ENCODE measurements at places on chromosomes 13 and 19. TPM values are rescaled to one million over a fixed set of nuclear protein-coding genes. Genes with fewer than 3 reads are reported as not detected.

The HIF3A gene
- not detected for total RNA-seq

The LRFN3 gene
- 5.8 TPM for total RNA-seq

The MBOAT7 gene
- 57.0 TPM for total RNA-seq

The GPR12 gene
- total RNA-seq, result not detected

The PINLYP gene
- total RNA-seq, result 14.3 TPM

The PTPRH gene
- total RNA-seq, result not detected

DNA sequence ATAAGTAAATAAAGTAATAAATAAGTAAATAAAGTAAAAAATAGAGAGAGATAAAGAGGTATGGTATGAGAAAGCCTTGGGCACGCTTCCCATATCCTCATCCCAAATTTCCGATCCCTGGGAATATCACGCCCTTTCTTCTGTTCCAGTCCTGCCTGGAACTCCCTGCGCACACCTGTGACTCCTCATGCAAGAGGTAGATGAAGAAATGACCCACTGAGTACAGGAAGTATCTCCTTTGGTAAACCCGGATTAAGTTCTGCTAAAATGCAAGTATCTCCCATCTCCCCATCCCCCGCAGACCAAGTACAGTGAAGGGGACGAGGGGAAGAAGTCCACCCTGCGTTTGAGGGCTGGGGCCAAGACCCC is 399 bp upstream of the ZNF136 start:
- H3K4me1 ChIP-seq, result peaks cover 39% of the 10 kb centered on the region
- H3K27ac ChIP-seq, result peak overlapping the region; percentile 94
- H3K36me3 ChIP-seq, result peaks cover 19% of the 10 kb centered on the region
- H3K27me3 ChIP-seq, result no peaks in the 10 kb centered on the region
- no peak for DNase-seq

DNA sequence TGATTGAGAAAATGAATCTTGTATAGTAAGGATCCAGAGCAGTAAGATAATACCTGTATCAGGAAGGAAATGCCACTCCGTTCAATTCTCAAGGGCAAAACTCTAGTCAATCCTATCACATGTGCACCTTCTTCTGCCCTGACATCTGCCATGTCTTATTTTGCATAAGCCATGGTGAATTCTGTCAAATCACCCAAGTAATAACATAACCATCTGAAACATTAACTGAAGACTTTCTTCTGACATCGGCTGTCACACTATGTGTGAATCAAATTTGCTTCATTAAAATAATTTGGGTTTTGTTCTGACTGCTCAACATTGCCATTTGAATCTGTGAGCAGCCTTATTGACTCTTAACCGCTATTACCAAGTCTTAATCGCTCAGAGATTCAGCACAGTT is 91.2 kb downstream of the PCDH9 start:
- H3K4me1 ChIP-seq, result no peaks in the 10 kb centered on the region
- DNase-seq, result no peak
- H3K4me3 ChIP-seq, result no peak overlapping the region
- no peaks in the 10 kb centered on the region for H3K36me3 ChIP-seq

- H3K27me3 ChIP-seq, result peaks cover 52% of the 10 kb centered on the region
- no peak for DNase-seq
- peaks cover 3% of the 10 kb centered on the region for H3K4me1 ChIP-seq
- no peak overlapping the region for H3K27ac ChIP-seq
- H3K4me3 ChIP-seq, result no peak overlapping the region
Observed at GRCh38 chr19:17616961-17617806, 61.7 kb downstream of the COLGALT1 start.

DNA sequence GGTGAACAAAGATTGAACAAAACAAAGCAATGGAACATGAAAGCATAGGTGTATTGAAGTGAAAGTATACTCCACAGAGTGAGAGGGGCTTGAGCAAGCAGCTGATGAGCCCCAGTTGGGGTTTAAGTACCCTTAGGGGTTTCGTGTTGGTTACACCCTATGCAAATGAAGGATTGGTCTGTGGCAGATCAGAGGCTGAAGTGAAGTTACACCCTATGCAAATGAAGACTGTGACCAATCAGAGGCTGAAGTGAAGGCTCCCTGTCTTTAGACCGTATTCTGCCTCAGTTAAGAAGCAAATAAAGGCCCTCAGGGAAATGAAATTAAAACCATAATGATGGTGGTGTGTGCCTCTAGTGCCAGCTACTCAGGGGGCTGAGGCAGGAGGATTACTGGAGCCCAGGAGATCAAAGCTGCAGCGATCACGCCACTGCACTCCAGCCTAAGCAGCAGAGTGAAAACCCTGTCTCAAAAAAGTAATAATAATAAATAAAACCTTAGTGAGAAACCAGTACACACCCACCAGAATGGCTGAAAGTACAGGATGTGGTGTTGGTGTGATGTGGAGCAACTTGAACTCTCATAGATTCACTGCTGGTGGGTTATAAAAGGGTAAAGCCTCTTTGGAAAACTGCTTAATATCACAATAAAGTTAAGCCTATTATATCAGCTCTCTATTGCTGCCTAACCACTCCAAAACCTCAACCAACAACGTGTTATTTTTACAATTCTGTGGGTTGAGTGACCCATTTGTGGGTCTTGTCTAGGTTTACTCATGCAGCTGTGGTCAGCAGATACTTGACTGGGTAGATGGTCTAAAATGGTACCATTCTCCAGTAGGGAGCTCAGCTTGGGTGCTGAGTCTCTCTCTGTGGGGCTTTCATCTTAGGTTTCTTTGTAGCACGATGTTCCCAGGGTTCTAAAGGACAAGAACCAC is 12.8 kb upstream of the UPF3A start:
- peaks cover 58% of the 10 kb centered on the region for H3K36me3 ChIP-seq
- no peaks in the 10 kb centered on the region for H3K27me3 ChIP-seq
- H3K4me3 ChIP-seq, result no peak overlapping the region

- H3K36me3 ChIP-seq, result no peaks in the 10 kb centered on the region
- no peak overlapping the region for H3K4me3 ChIP-seq
- H3K27ac ChIP-seq, result no peak overlapping the region
- no peaks in the 10 kb centered on the region for H3K27me3 ChIP-seq
- no peaks in the 10 kb centered on the region for H3K4me1 ChIP-seq
Observed at GRCh38 chr13:72205773-72206172, 338.8 kb upstream of the DACH1 start.

DNA sequence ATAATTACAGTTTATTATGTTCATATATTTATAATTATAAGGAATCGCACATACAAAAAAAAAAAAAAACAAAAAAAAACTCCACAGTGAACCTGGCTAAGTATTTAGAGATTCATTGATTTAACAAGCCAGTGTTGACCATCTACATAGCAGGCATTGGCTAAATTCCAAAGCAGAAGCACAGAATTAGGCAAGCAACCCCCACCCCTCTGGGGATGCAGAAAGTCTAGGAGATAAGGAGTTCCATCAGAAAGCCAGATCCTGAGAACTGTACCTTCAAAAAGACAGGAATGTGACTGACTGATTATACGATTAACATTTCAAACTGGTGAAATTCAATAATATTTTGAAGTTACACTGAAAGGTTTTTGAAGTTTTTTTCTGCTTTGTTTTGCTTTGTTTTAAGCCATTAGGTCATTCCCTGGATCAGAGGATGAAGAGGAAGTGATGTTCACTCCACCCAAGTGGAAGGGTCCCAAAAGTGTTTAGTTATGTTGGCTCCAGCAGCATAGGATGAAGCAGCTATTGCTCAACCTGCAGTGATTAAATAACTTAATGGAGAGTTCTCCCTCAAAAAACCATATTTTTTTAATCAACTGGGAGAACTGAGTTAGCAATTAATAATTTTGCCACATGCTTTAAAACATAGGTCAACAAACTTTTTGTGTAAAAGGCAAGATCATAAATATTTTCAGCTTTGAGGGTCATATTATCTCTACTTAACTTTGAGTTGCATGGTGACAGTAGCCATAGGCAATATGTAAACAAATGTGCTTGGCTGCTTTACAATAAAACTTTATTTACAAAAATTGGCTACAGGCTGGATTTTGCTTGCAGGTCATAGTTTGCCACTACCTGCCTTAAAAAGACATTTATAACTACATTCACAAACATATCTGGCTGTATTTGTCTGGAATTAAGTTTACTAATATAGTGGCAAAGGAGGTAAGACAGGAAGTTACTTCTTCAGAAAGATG is 49.6 kb downstream of the DOCK9 start:
- no peaks in the 10 kb centered on the region for H3K27me3 ChIP-seq
- peaks cover 24% of the 10 kb centered on the region for H3K36me3 ChIP-seq
- H3K27ac ChIP-seq, result no peak overlapping the region
- no peak overlapping the region for H3K4me3 ChIP-seq
- DNase-seq, result no peak

DNA sequence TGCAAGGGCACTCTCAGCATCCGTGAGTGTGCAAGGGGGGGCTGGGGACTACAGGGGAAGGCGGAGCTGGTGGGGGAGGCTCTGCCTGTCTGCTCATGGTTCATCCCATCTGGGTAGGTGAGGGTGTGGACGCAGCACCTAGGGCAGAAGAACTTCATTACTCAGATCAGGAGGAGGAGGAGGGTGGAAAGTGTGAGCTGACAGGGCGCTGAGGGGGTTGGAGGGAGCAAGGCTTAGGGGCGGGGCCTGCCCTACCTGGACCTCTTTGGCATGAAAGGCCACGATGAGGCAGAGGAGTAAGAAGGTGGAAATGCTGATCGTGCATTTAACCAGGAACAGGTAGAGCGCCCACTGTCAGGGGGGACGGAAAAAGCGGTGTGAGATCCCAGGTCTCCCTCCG is 4.5 kb downstream of the KCNN4 start:
- peak; percentile 82 for DNase-seq
- peaks cover 30% of the 10 kb centered on the region for H3K36me3 ChIP-seq
- no peaks in the 10 kb centered on the region for H3K27me3 ChIP-seq
- H3K4me1 ChIP-seq, result peaks cover 39% of the 10 kb centered on the region

DNA sequence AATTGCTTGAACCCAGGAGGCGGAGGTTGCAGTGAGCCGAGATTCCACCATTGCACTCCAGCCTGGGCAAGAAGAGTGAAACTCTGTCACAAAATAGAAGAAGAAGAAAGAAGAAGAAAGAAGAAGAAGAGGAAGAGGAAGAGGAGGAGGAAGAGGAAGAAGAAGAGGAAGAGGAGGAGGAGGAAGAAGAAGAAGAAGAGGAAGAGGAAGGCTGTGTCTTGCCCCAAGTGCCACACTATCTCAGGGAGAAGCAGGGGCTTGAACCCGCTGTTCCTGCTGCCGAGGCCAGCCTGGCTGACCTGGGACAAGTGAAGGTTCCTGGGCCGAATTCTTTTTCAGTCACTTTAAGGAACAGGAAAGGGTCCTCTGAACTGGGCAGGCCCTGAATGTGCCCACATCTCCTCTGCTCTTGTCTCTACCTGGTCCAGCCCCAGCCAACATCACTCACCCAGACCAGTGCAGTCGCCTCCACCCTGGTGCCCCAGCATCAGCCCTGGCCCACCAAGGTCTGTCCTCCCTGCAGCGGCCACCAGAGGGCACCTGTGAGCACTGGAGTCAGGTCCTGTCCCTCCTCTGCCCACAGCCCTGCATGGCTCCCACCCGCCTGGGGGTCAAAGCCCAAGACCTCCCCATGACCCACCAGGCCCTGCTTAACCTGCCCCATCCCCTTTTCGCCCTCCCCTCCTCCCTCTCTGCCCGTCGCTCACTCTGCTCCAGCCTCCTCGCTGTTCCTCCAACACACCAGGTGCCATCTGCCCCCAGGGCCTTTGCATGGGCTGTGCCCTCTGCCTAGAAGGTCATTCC is 20.0 kb downstream of the TICAM1 start:
- H3K4me3 ChIP-seq, result no peak overlapping the region
- no peaks in the 10 kb centered on the region for H3K27me3 ChIP-seq
- peak; percentile 85 for DNase-seq
- H3K36me3 ChIP-seq, result peaks cover 12% of the 10 kb centered on the region

DNA sequence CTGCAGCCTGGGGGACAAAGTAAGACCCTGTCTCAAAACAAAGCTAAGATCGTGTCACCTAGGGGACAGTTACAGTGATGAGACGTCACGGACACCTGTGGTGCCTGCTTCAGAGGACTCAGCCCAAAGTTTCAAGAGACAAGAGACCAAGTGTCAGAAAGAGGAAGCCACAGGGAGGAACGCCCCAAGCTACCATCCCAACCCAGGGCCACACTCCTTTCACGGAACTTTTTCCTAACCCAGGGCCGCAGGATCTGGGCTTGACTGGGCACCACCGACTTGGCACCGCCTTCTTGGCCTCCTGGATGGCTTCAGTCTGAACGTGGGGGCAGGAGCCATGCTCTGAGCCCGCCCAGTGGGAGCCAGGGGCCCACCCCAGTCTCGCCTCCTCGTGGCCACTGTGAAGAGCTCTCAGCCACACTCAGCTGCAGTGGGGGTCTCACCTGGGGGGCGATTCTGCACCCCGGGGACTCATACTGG is 8.5 kb downstream of the MOB3A start:
- no peaks in the 10 kb centered on the region for H3K27me3 ChIP-seq
- H3K4me3 ChIP-seq, result peak overlapping the region; percentile 58
- peak overlapping the region; percentile 87 for H3K27ac ChIP-seq
- H3K36me3 ChIP-seq, result peaks cover 57% of the 10 kb centered on the region
- peak; percentile 47 for DNase-seq

Data from activated naive CD8-positive, alpha-beta T cell treated with anti-CD3 and anti-CD28 coated beads for 36 hours (primary cell).